CD8-positive, alpha-beta T cell (primary cell): ENCODE measurements at places on chromosomes 12 and 14.

DNA sequence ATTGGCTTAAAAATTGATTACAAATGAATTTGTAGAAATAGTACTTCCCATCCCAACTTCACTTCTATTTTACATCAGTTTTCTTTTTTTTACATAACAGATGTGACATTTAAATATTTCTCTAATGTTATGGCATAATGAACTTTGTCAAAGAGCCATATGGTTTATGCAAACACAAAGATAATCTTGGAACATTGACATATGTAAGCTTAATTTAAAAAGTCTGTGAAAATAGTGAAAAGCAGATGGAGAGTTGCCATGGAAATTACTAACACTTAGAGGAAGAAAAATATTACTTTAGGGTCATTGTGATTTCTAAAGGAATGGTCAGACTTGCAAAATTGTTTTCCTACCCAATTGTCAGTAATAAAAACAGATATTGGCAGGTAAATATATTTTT, 232.4 kb downstream of the AEBP2 start:
- no peak for DNase-seq

DNA sequence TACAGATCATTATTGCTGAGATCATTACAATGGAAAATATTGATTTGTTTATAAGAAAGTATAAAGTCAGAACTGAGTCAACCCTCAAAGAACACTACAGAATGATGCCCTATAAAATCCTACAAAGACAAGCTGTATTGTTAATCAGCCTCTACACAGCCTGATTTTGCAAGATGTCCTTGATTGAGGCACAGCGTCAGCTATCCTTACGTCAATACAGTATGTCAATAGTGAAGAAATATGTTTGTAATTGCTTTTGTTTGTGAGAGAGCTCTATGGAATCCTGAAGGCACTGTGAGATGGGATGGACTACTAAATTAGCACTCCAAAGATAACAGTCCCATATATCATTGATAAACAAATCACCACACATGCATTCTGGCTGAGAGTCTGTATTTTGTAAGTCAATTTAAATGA, 70.7 kb downstream of the RASSF9 start:
- no peak for DNase-seq

DNA sequence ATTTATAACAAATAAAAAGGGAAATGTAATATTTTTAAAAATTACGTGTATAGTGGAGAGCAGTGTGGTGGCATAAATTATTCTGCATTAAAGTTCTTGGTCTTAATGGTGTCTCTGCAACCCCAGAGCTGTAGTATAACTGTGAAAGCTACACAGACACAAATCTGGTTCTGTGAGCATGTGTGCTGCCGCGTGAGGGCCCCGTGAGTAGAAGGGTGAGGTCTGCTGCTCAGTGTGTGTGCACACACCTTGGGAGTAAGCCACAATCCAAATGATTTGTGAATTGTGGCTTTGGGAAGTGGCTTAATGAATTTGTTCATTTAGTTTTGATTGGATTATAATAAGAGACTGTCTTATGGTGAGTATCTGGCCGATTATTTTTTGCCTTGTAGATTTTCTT, 16.8 kb downstream of the PELI2 start:
- DNase-seq, result no peak

- no peak for DNase-seq
Measured at GRCh38 chr12:52207895-52208294, 16.1 kb upstream of the KRT80 start.

- DNase-seq, result no peak
Measured at GRCh38 chr12:6782850-6783566, 6.3 kb upstream of the CD4 start.

- no peak for DNase-seq
Measured at GRCh38 chr14:26163761-26164160, 434.1 kb downstream of the NOVA1 start.

GRCh38 chr12:124517260-124518050, 50.0 kb downstream of the NCOR2 start:
- no peak for DNase-seq

DNA sequence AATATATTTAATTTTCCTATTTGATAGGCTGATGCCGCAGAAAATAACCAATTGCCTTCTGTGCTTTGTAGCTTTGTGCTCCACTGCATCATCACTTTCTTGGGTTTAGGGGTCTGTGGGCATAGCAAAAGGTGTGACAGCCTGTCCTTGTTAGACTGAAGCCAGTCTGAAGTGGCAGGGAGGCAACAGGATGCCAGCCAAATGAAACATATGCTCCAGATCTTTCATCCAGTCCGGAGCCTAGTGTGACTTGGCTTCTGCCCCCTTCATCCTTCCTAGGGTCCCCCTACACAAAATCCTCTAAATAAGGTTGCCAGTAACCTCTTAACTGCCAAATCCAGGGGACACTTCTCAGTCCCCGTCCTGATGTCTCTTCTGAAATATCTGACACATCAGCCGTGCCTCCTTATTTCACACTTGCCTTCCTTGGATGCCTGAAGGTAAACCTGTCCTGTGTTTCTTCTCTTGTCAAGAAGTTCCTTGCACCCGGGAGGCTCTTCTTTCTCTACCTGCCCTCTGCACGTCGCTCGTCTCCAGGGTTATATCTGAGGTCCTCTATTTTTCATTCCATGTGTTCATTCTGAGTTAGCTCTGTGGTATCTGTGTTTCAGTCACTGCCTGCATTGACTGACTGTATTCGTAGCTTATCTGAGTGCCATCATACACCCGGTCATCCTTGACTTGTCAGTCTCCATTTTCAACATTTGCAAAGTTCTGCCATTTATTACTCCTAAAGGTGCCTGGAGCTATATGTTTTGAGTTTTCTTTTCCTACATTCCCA, 47.8 kb downstream of the HMGA2 start:
- no peak for DNase-seq

- no peak for DNase-seq
Measured at GRCh38 chr14:42855085-42855484, 1248.4 kb downstream of the LRFN5 start.

- DNase-seq, result no peak
Measured at GRCh38 chr14:92492258-92492657, 21.3 kb upstream of the RIN3 start.

DNA sequence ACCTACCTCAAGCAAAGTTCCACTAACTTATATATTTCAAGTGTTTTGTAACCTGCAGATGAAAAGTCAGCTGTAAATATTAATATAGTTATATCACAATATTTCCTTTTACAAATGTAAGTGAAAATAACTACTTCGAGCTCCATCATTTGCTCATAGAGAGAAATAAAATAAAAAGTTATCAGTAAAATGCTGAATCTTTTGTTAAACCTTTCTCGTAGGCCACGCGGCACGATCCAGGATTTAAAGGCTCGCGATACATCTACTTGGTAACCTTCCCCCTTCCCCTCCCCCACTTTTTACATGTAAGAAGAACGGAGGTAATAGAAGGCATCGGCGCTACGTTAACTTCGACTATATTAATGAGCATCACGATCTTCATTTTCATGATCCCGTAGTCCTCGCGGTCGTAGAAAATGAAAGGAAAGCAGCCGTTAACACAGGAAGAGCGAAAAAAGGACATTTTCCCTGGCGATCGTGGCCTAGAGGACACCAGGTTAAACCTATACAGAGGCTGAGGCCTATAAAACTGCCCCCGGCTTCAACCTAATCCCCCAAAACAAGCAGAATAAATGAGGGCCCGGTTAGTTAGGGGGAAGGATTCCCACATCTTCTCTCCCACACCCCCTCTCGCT, 508 bp downstream of the HNRNPC start:
- DNase-seq, result peak; percentile 38

- DNase-seq, result no peak
Measured at GRCh38 chr12:9098463-9099026, 17.2 kb downstream of the A2M start.

DNA sequence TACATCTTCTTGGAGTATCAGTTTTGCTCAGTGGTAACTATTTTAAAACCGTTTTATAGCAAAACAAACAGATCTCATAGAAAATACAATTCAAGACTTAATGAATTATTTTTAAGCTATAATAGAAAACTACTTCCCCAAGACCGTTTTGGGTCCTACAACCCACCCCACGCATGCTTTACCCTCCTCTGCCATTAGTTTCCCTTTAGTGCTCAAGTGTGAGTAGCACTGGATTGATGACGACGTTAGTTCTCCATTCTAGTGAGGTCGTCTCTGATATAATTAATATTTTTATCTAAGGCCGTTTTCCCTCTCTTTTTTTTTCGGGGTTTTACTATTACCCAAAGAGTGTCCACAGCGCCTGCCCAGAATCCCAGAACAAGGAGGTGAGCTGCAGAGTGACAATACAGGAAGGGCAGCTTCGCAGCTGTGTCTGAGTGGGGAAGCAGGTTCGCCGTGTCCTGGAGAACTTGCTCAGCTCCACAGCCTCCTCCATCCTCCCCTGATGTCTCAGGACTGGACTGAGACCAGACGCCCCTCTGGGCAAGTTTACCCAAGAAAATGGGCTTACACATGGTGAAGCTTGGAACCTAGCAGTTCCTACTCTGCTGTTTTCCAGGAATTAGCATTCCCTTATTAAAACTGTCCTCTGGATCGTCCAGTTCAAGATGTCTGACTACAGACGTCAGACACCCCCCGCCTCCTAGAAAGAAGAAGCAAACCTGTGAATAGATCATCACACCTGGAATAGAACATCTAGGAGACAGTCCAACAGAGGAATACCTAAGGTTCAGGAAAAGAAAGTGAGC, 31.9 kb upstream of the MON2 start:
- DNase-seq, result peak; percentile 13

GRCh38 chr14:105375635-105376057, 22.7 kb upstream of the TEX22 start:
- no peak for DNase-seq

DNA sequence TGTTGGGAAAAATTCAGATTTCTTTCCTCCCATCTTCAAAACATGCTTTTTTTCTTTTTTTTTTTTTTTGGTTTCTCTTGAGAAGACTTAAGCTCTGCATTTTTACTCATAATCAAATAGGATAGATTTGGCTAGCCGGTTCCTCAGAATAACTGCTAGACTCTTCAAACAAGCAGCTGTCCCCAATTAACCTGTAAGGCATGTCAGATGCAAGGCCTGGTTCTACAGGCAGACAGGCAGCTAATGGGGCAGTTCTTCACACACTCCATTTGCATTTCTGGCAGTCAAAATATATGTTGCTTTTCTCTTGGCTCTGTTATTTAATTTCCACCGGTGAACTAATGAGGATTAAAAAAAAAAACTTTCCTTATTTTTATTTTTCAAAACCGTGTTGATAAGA, 228.0 kb upstream of the ATP2B1 start:
- DNase-seq, result no peak

- no peak for DNase-seq
Measured at GRCh38 chr14:84090837-84091236, 1439.1 kb upstream of the FLRT2 start.

DNA sequence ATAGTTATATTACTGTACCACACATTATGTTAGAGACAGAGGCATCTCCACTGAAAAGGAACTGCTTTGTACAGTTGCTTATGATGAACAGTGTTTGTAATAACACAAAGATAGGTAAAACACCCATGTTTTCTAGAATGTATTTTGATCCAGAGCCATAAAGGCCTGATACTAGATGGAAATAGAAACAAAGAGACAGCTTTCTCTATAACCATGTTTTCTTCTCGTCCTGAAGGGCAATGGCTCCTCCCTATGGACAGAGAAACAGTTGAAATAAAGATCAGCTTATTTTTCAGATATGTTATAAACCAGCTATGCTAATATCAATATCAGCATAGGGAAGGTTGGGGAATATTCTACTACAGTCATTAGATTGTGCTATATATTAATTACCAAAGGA, 109.2 kb downstream of the ATXN7L3B start:
- DNase-seq, result no peak

DNA sequence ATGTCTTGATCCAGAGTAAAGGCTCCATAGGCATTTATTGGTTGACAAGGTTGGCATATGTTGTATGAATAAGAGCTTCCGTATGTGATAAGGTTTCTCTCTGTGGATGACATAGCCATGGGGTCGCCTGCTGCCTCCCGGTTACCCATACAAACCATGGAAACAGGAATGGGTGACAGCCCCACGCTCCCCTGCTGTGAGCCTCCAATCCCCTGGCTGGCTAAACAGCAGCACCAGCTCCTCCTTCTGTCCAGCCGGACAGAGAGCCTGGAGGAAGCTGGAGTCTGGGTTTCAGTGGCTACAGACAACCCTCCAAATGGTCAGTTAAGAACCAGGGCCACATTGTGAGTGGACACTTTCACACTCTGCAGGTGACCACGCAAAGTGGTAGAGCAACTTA, 131.1 kb downstream of the CALM1 start:
- no peak for DNase-seq

- DNase-seq, result no peak
Measured at GRCh38 chr14:88297306-88297705, 25.8 kb downstream of the KCNK10 start.

GRCh38 chr14:33369972-33370371, 431.3 kb downstream of the NPAS3 start:
- no peak for DNase-seq

DNA sequence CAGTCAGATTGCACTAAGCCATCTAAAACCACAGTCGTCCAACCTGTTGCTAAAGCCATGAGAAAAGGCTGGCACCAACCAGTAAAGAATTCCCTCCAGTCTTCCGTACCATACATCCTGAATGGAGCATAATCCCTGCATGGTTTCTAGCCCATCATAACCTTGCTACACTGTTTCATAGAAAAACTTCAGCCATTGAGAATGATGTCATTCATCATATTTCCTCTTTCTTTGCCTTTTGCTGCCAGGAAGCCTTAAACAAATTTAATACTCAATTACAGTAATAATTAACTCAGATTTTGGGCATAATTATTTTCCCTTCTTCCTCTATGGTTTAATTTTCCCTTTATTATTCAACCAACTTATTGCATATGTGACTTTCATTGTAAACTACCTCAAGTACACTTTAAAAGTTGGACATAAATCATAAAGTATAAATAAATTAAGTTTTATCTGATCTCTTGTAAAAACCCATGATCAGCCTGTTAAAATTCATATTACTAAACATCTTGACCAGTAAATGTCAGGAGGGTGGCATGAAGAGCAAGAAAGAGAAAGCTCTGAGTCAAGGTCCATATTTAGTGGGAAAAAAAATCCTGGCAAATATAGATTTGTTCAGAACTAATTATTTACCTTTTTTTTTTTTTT, 264.7 kb downstream of the ZFP36L1 start:
- DNase-seq, result no peak

DNA sequence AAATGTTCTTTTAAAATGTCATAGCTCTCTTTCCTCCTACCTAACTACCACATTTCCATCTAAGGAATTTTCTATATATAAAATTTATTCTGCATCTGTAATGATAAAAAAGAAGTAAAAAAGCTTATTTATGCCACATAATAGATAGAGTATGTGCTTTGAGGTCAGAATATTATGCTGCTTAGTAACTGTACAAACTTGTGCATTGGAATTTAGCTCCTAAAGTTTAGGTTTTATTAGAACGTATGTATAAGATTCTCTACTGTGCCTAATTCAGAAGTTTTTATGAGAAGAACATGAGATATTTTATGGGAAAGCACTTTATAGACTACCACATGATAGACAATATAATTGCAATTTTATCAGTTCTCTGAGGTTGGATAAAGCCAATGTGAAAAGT, 384.6 kb downstream of the SLC16A7 start:
- no peak for DNase-seq

- DNase-seq, result no peak
Measured at GRCh38 chr12:57435293-57435692, 709 bp downstream of the INHBC start.

GRCh38 chr14:67373347-67373746, 13.2 kb downstream of the EIF2S1 start:
- no peak for DNase-seq
